Panc1 (cell line): ENCODE measurements at places on chromosomes 16 and 17.
A peak's percentile ranks its signal among the peaks of the same experiment; 100 is the strongest.

GRCh38 chr16:79721270-79721669 is 120.7 kb upstream of the MAF start:
- no peak for DNase-seq

DNA sequence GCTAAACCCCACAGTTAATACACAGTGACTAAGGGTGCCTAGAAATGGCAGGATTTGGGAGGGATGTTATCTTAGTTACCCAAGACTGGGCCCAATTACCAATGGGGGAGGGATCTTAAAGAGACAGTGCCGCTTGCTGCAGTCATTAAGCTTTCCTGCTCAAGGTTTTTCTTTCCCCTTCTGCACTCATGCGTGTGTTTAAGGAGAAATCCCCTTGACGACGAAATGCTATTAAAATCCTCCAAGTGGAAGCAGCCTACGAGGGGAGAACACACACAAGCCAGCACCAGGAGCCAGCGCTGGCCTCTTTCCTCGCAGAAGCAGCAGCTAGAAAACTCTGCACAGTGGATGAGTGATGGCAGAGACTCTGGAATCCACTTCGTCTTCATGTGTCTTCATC is 22.0 kb downstream of the SALL1 start:
- DNase-seq = no peak

DNA sequence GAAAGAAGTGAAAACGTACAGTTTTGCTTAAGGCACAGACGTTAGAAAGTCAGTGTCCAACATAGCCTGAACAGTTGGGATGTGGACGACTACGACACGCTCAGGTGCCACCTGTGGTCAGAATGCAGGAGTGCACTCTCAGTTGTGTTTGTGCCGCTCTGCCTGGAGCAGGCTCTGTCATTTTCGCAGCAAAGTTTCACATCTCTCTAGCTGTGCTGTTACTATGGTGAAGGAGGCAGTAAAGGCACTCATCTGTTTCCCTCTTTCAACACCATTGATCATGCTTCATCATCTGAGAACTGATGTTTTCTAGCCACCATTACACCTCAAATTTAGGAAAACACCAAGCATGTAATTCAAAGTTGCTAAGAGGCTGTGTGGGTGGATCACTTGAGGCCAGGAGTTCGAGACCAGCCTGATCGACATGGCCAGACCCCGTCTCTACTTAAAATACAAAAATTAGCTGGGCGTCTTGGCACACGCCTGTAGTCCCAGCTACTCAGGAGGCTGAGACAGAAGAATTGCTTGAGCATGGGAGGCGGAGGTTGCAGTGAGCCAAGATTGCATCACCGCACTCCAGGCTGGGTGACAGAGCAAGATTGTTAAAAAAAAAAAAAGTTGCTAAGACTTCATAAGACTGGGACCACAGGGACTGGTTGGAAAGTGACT is 44.9 kb upstream of the DNAJA2 start:
- DNase-seq = peak; percentile 43

DNA sequence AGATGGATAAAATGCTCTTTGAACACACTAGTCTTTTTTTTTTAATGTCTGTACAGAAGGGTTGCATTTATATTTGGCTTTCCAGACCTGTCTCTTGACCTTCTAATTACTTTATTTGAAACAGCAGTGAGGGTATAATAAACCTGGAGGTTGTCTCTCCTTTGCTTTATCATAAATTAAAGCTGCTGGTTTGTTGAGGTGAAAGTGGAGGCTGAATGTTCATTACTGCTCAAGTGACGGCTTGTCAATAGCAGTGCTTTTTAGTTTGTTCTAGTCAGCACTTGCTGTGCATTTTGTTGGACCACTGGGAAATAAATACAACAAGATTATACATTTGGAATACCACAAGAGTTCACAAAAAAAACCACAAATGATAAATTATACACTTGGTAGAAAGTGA is 264.2 kb downstream of the IRX3 start:
- no peak for DNase-seq

DNA sequence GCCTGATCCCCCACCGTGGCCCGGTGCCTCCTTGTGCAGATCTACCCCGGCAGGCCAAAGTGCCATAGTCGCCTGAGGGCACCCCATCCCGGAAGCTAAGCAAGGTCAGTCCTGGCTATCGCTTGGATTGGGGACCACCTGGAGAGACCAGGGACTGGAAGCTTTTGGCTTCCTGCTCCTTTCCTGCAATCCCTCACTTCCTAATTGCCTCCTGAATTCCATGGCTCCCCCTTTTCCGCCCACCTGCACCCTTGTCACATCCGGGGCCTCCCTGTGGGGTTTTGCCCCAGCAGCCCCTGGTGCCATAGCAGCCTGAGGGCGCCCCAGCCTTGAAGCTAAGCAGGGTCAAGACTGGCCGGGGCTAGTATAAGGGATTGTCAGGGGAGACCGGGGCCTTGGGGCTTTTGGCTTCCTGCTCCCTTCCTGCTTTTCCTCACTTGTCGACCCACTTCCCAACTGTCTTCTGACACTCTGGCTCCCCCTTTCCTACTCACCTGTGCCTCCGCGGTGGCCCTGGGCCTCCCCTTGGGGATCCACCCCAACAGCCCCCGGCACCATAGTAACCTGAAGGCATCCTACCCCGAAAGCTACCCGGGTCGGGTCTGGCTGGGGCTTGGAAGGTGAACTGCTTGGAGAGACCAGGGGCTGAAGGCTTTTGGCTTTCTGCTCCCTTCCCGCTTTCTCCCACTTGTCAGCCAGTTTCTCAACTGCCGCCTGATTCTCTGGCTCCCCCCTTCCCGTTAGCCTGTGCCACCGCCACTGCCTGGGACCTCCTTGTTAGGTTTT is 2293.6 kb downstream of the TP53TG3F start:
- DNase-seq = no peak

GRCh38 chr16:59973966-59974365 is 1239.8 kb upstream of the GOT2 start:
- no peak for DNase-seq

GRCh38 chr17:51353296-51353695 is 93.0 kb downstream of the UTP18 start:
- DNase-seq = no peak

GRCh38 chr17:27660436-27660835 is 29.4 kb downstream of the LGALS9 start:
- DNase-seq = no peak

GRCh38 chr16:70651524-70651923 is 5.2 kb downstream of the IL34 start:
- no peak for DNase-seq

DNA sequence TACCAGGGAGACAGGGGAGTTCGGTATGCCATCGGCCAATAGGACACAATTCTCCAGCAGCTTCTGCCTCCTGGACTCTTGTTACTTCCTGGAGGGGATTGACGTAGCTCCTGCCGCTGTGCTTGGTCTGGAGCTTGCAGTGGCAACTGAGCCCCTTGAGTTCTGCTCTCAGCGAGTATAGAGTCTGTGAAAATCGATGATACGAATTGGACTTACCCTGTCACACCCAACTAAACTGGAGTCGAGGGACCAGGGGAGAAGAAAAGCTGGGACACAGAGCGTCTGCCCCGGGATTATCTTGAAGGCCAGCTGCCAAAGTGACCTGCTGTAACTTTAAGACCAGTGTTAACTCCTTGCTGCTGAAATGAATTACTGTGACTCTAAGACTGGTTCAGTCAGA is 22.2 kb downstream of the SEC14L1 start:
- no peak for DNase-seq

- no peak for DNase-seq
Measured at GRCh38 chr17:63991611-63992010, 6.5 kb upstream of the PRR29 start.

DNA sequence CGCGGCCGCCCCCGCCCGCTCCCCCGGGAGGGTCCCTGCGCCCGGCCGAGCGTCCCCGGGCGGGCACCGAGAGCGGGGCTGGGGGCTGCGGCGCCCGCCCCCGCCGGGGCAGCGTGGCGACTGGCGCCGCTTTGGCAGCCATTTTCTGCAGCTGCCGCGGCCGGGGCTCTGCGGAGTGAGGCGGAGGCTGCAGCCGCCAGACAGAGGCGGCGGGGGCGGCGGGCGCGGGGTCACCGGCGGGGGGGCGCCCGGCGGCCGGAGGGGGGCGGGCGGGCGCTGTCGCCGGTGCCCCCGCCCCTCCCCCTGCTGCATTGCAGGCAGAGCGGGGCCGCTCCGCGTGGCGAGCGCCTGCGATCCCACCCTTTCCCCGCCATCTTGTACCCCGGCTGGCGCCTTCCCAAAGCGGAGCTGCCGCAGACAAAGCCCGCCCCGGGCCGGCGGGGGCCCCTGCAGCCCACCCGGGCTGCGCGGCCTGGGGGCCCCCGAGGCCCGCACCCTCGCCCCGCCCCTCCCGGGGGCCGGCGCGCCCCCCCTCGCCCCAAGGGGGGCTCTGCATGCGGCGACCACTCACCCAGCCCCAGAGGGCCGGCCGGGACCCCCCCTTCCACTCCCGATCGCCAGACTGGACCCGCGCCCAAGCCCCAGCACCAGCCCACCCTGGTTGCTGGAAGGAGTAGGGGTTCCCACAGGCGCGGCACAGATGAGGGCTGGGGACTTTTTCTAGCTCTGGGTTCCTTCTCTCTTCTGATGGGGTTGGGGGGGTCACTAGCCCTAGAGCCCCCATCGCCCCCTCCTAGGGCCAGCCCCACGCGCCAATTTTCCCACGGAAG is 16.6 kb upstream of the CBX8 start:
- DNase-seq = no peak
